ENCODE measurements at places on chromosomes 1 and 21.

GRCh38 chr1:109904105-109904817 is 6.4 kb upstream of the CSF1 start:
- no peak for DNase-seq

DNA sequence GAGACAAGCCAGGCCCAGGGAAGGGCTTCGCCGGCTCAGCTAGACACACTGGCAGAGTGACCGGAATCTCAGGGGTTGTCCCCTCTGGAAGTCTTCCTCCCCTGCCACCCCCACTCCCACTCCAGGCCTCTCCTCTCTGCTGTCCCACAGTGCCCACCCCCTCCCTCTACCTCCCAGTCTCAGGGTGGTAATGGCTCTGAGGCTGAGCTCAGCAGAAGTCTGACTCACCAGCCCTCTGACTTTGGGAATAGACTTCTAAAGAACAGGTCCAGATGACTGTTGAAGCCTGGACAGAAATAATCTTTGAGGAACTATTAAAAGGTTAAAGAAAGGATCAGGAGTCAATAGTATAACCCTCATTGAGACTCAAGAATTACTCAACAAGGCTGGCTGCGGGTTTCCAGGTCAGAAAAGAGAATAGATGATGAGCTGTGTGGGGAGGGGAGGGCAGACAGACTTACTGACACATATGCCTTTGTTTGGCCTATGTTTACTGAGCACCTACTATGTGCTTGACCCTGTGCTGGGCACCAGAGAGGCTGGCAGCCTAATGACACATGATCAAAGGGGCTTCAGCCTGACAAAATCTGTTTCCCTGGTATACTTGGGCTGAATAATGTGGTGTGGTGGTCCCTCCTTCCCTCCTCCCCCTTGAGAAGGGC is 8.2 kb downstream of the HCRTR1 start:
- no peak for DNase-seq

DNA sequence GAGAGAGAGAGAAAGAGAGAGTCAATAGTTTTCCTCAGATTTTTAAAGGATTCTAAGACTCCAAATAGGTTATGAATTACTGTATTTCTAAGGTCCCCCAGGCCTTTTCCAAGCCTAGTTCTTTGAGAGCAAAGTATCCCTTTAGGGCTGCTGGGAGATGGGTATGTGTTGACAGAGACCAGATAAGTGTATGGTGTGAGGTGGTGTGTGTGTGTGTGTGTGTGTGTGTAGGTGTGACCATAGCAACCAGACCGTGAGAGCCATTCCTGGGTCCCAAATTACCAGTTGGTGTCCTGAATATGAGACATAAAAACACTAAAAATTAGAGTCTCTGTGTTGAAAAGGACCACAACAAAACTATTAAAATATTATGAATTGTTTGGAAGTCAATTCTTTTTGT is 41.7 kb upstream of the DNAJC6 start:
- no peak for DNase-seq

- DNase-seq: no peak
These were observed 130.0 kb downstream of the EDEM3 start for GRCh38 chr1:184624626-184625025.

DNA sequence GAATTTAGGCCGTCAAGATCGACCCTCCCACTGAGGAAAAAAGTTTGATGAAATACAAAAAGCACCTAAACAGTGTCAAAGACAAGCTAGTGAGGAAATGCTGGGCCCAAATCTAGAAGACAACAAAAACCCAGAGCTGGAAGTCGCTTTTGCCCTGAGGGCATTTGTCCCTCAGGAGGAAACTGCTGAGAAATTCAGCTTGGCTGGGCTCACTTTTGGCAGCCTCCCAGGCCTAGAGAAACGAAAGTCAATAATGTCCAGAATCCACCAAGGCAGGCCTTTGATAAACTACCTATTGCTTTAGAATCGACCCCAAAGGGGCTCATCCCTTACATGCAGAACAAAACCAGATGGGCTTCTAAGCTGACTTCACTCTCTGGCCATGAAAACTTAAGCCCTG is 38.9 kb downstream of the SYT2 start:
- no peak for DNase-seq

GRCh38 chr1:232280910-232281309 is 349.0 kb downstream of the SIPA1L2 start:
- no peak for DNase-seq

GRCh38 chr1:6110326-6110725 is 64.6 kb downstream of the KCNAB2 start:
- no peak for DNase-seq

DNA sequence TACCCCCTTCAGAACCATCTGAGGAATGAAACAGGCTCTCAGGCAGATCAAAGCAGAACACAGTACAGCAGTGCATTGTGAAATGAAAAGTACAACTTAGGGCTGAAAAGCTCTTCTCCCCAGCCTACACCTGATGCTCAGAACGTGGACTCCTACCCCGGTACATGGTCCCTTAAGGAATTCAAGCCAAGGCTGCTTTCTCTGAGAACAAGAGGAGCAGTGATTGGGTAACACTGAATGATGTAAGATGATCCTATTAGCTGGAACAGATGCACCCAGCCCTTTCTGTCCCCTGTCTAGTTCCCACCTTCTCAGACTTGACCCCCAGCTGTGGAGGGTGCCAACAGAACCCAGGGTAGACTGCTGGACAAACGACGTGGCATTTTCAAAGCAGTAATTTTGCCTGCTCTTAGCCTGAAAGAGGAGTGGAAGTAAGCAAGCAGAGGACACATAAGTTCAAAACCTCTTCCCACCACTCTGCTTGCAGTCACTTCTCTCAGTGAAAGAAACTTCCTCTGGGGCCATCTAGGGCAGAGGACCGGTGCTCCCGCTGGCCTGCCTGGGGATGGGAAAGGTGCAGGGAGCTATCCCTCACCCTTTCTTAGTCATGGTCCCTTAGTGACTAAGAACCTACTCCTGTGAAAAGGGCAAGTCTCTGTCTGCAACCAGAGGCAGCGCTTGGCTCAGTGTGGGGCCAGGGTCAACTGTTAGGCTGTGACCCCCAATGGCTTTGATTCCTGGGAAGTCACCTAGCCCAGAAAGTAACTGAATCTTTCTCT is 72.7 kb downstream of the TRABD2B start:
- DNase-seq: no peak

DNA sequence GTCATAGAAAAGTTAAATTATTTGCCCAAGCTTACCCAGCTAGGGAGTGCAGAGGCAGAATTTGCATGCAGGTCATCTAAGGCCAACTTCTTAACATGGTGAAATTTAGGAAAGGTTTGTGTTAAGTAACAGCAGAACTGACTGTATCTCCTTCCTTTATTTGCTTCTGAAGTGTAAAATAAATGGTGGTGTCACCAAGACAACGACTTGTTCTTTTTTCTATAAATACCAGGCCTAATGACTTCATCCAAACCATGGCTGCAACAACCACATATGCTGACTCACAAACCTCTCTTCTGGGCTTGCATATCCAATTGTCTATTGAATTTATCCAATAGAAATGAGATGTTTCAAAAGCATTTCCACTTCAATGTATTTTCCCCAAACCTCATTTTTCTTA is 19.1 kb downstream of the COL24A1 start:
- DNase-seq: no peak

DNA sequence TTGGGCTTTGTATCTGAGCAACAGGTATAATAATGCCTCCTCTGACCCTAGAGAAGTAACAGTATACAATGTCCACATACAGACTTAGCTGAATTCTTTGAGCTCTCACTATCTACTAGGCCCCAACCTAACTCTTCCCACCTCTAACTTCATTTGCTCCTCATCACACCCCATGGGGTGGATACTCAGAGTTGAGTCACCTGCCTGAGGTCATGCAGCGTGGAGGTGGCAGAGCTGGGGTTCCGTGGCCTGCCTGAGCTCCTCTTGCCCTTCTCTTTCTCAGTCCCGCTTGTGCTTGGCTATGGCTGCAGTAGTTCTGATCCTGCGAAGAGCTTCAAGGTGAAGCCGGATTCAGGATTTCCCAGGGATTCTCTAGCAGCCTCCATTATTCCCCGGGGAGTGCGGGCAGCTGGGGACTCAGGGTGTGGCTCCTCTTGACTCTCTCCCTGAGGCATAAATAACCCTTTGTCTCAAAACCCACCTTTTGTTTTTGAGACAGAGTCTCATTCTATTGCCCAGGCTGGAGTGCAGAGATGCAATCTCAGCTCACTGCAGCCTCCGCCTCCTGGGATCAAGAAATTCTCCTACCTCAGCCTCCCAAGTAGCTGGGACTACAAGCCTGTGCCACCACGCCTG is 29.9 kb upstream of the ACTL8 start:
- DNase-seq: peak; percentile 80

- no peak for DNase-seq
These were observed 10.1 kb downstream of the ZZZ3 start for GRCh38 chr1:77672374-77672773.

DNA sequence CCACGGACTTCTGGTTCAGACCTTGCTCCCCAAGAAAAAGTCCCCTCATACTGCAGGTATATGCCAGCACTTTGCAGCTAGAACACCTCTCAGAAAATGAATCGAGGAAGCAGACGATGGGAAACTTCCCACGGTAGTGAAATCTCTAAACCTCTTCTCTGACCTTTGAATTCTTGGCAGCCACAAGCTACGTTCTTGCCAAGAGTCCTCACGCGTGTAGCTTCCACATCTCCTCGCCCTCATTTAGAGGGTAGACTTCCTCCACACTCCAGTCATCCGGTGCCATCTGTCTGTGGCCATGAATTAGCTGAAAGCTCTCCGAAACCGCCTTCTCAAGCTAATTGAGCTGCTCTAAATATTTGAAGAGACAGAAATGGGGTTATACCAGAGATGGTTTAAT is 127.8 kb downstream of the RGS7 start:
- DNase-seq: no peak

GRCh38 chr1:203267912-203268311 is 37.4 kb upstream of the BTG2 start:
- no peak for DNase-seq

DNA sequence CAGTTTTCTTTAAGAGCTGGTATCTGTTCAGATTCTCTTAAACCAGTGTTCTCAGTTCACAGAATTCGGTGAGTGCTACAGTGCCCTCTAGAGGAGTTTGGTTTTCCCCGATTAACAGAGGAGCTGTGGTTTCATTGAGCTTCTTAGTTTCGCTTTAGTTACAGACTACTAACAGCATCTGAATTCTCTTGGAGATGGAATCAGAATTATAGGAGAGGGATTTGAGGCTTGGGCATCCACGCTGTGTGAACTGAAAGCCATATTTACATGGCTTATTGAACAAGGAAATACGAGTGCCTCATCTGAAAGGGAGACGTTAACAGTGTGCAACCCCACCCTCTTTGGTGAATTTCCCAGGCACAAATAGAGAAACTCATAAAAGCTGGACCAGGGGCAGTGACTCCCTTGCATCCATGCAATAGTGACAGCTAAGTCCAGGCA is 202.0 kb downstream of the USH2A start:
- peak; percentile 65 for DNase-seq

- DNase-seq: no peak
These were observed 67.4 kb downstream of the TMEM200B start for GRCh38 chr1:29056256-29056655.

- DNase-seq: no peak
These were observed 13.2 kb upstream of the PRKAB2 start for GRCh38 chr1:147185432-147185831.

- peak; percentile 61 for DNase-seq
These were observed 43.0 kb downstream of the SLC9A1 start for GRCh38 chr1:27111626-27112573.

GRCh38 chr21:36115138-36115730 is 19.6 kb upstream of the CBR3 start:
- no peak for DNase-seq

GRCh38 chr1:88673446-88673845 is 10.6 kb upstream of the PKN2 start:
- no peak for DNase-seq

DNA sequence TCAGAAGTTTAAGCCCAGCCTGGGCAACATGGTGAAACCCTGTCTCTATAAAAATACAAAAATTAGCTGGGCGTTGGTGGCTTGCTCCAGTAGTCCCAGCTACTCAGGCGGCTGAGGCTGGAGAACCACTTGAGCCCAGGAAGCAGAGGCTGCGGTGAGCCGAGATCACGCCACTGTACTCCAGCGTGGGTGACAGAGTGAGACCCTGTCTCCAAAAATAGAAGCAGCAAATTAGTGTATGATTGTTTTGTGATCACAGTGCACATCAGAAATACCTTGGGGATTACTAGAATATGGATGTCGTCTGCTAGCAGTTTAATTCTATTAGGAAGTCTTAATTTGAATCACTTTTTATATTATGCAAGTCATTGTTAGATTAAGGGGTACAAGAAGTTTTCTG is 59.0 kb downstream of the ZBTB17 start:
- no peak for DNase-seq

DNA sequence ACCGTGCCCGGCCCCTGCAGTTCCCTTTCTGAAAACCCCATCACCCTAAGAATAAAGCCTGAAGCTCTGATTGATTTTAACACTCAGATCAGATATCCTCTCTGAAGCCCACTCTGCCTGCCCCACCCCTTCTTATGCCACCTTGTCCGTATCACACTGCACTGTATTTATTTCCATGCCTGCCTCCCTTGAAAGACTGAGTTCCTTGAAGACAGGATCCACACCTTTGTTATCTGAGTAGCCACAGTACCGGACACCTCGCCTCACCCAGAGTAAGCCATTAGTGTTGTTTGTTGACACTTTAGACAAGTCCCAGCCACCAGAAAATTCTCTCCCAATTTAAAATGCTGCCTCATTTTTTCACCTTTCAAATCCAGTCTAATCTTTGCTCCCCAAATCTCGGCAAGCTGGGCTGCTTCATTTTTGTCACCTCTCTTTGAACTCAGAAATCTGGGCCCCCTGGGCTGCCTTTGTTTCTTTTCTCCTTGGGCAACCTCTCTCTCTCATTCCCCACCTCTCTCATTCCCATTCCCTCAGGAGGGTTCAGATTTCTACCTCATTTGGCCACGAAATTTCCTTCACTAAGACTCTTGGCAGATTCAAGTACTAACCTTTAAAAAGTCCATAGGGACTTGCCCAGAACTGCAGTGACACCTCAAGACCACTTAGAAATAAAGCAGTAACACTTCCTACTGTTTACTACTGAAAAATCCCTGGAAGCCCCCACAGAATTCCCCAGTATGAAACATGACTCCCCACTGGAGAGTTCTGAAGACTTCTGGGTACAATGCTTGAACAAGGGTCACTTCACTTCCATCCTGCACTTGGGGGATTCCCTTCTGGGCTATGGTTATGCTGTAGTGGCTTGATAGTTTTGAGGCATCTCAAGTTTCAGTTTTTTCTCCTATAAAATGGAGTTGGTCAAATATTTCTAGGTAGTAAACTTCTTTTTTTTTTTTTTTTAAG is 8.7 kb upstream of the PPP1R15B start:
- DNase-seq: peak; percentile 85

GRCh38 chr1:95216292-95216990 is 17.6 kb upstream of the RWDD3 start:
- DNase-seq: no peak

- DNase-seq: peak; percentile 84
These were observed 492.0 kb upstream of the VAMP3 start for GRCh38 chr1:7278827-7279765.

All from NCI-H2171 treated with DMSO at 0.1 percent for 48 hours (cell line).